ENCODE measurements at places on chromosomes 4 and X.

- no peak for DNase-seq
Measured at GRCh38 chrX:12936947-12937346, 30.5 kb downstream of the TLR8 start.

DNA sequence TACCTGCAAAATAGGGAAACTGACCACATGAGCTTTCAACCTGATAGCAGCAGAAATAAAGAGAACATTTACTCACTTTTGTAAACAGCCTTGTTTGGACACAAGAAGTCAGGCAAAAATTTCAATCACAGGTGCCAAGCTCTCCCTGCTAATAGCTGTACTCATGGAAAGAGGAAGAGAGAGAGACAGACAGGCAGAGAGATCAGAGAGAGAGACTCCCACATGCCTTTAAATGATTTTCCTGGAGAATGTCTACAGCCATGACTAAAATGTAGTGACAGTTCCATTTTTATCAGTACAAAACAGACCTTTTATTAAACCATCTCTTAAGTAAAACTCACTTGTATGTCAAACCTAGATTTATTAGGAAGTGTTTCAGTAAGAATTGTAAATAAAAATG, 752.9 kb downstream of the TRAM1L1 start:
- DNase-seq = no peak

- no peak for DNase-seq
Measured at GRCh38 chrX:124348885-124349453, 2.6 kb downstream of the SH2D1A start.

- DNase-seq = no peak
Measured at GRCh38 chrX:10164879-10165278, 8.1 kb downstream of the CLCN4 start.

- DNase-seq = no peak
Measured at GRCh38 chrX:136147315-136147901, at the start of gene FHL1. TSS of gene FHL1 (plus strand) at chrX:136147533.

- DNase-seq = no peak
Measured at GRCh38 chr4:159979953-159980352, 877.1 kb downstream of the RAPGEF2 start.

DNA sequence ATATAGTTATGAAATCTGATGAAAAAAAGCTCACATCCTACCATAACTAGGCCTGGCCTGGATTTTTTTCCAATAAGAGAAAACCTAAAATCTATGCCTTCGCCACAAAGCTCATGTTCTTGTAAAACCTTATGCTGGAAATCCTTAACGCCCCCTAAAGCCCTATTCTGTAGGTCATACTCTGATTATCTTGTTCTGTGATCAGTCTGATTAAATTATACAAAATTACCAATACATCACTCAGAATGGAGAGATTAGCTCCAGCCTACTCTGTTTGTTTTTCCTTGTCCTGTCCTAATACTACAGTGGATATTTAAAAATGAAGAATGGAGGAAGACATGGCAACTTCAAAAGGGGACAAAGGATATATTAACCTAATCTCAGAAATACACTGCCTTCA, 7.2 kb downstream of the ZNF827 start:
- no peak for DNase-seq
